ENCODE measurements at places on chromosomes 7 and 10.

- no peak for DNase-seq
These were observed 21.2 kb downstream of the PRSS37 start for GRCh38 chr7:141820067-141820466.

- DNase-seq: no peak
These were observed 24.5 kb upstream of the TTYH3 start for GRCh38 chr7:2607122-2607922.

GRCh38 chr7:79778786-79779770, 325.6 kb upstream of the MAGI2 start:
- DNase-seq: peak; percentile 79

DNA sequence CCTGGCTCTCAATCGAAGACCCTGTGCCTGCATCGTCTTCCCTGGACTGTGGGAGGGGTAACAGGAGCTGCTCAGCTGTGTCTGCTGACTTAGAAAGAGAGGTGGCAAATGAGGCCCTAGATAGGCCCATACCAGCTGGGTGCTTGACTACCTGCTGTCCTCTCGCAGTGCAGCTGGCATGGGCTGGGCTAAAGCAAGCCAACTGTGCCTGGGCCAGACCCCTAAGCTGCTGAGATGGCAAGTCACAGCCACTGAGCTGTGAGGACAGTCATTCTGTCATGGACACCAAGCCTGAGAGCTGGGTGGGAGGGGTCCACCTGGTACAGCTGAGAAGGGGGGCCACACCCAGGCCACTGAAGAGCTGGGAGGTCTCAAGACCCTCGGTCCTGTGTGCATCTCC, 45.8 kb upstream of the AQP1 start:
- no peak for DNase-seq

DNA sequence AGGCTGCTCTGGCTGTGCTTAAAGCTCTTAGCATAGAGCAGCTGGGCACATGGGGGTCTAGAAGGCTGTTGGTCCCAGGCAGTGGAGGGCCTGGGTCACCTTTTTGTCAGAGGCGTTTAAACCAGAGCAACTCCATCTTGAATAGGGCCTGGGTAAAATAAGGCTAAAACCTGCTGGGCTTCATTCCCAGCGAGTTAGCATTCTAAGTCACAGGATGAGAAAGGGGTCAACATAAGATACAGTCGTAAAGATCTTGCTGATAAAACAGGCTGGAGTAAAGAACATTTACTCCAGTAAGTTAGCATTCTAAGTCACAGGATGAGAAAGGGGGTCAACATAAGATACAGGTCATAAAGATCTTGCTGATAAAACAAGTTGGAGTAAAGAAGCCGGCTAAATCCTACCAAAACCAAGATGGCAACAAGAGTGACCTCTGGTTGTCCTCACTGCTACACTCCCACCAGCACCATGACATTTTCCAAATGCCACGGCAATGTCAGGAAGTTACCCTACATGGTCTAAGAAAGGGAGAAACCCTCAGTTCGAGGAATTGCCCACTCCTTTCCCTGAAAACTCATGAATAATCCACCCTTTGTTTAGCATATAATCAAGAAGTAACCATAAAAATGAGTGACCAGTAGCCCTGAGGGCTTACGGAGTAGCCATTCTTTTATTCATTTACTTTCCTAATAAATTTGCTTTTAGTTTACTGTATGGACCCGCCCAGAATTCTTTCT, 96.8 kb upstream of the PCBD1 start:
- DNase-seq: no peak

DNA sequence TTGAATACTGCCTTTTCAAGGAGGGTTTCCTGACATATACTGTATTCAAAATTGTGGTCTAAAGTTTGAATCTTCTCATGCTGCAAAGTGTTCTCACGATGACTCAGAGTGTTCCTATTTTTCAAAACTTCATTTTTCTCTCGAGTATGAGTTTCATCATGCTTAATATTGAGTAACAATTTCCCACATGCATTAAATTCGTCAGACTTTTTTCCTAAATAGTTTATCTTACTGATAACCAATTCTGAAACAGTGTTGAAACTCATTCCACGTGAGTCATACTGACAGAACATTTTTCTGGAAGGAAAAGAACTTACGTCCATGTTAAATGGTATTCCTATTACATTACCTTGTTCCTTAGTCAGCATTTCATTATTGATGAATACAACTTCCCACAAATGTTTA, 44.1 kb downstream of the ZNF33B start:
- no peak for DNase-seq

DNA sequence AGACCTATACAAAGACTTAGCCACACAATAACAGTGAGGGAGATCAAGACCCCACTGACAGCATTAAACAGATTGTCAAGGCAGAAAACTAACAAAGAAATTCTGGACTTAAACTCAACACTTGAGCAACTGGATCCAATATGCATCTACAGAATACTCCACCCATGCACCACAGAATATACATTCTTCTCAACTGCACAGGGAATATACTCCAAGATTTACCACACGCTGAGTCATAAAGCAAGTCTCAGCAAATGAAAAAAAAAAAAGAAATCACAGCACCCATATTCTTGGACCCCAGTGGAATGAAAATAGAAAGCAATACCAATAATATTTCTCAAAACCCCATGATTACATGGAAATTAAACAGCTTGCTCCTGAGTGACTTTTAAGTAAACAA, 680.2 kb downstream of the PCDH15 start:
- DNase-seq: no peak

DNA sequence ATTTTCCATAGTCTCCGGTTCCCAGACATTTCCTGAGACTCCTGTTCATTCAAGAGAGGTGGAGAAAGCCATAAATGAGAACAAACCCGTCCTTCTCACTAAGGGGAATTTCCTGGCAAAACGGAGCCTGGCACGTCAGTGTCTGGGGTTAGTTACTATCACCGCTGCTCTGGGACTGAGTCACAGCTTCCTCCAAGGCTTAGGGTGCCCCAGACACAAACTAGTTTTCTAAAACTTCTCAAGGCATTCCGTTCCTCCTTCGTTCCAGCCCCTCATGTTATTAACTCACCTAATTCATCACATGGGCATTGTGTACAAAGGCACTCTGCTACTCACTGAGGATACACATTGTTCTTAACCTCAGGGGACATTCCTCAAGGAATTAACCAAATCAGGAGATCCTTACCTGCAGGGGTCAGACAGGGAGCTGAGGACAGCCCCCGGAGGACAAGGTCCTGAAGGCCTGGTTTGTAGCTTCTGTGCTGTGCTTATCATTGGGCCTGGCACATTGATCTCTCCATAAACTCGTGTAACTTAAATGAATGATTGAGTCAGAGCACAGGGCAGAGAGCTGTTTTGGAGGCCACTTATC, 103.0 kb upstream of the KLF6 start:
- no peak for DNase-seq

GRCh38 chr10:6053303-6053702, 8.9 kb downstream of the IL2RA start:
- no peak for DNase-seq

DNA sequence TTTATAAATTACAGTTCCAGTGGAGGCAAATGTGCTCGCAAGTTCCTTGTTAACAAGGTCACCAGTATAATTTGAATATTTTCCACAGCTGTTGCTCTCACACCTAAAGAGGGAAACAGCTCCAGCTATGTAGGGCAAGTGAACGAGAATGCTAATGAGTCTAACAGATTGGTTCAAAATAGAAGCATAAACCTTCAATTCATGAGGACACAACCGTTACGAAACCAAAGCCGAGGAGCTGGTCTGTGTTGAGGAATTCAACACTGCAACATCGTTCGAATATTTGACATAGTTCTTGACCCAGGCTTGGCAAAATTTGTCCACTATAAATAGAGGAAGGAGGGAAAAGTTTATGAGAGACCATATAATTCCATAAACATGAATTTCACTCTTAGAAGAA, 161.3 kb downstream of the KLF6 start:
- DNase-seq: no peak

DNA sequence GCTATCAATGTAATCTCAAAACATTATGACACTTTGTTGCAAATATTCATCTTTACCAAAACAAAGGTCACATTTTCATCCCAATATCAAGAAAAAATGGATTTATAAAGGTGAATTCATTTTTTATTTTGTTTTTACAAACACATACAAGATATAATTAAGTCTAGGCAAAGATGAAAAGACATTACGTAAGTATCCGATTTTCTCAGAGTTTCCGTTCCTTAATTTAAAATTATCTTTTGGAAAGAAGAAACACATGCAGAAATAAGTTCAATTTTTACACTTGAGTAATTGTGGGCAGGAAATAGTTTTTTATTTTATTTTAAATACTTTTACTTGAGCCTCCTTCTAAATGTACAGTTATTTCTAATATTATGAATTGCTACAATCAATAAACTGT, 24.6 kb downstream of the RTKN2 start:
- no peak for DNase-seq

- no peak for DNase-seq
These were observed 1.9 kb upstream of the HOXA5 start for GRCh38 chr7:27145165-27145913.

DNA sequence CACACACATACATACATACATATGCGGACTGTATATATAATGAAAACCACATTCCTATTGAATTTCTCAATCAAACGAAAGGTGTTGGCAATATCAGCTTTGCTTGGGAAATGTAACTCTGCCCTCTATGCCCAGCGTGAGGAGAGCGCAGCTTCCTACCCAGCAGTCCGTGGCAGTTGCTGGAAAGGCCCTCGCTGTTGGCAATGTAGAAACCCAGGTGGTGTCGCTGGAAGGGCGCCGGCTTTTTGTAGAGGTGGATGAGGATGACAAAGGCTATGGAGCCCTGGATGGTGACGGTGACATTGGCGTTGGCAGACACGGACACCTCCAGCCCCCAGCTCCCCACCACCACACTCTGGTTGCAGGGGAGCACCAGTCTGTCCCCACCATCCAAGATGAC, 100.9 kb downstream of the ITIH5 start:
- DNase-seq: no peak

DNA sequence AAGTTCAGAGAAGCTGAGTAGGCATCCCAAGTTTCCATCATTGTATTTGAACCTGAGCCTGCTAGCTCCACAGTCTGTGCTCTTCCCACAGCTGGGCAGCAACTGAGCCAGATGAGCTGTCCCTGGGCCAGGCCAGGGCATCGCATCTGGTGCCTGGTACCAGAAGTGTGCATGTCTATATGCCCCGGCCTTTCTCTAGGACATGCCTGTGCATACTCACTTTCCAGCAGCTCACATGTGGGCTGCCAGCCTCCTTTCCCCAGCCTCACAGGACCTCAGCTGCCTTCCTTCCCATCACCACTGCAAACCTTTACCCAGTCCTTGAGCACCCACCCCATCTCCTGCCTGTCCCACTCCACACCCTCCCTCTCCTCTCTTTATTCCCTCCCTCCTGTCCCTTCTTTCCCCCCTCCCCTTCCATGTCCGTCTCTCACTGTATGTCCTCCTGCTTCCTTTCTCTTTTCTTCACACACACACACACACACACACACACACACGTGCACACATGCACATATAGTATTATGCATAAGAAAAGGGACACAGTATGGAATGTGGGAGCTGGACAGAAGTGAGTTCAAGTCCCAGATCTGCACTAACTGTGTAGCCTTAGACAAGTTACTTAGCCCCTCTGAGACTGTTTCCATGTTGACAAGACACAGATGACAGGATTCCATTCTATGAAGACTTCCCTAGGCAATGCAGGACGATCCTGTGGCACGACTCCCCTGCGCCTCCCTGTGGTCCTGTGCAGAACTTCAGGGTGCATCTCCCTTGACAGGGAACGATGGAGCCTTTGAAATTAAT, 10.9 kb downstream of the CDHR1 start:
- DNase-seq: peak; percentile 48

DNA sequence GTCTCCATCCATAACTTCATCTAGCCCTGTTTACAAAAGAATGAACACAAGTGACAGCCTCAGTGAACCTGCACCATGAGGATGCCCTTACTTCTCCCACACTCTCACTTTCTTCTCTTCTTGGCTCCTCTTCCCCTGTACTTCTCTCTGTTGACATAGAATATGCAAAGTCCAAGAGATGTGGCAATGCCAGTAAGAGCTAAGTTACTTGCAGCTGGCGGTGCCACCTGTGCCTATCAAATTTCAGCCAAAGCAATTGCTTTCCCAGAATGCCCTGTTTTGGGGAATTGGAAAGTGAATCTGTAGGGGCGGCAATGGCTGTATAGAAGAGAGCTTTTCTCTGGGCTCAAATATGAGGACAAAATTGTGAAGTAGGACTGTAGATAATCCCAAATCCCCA, 557.8 kb downstream of the AUTS2 start:
- no peak for DNase-seq

DNA sequence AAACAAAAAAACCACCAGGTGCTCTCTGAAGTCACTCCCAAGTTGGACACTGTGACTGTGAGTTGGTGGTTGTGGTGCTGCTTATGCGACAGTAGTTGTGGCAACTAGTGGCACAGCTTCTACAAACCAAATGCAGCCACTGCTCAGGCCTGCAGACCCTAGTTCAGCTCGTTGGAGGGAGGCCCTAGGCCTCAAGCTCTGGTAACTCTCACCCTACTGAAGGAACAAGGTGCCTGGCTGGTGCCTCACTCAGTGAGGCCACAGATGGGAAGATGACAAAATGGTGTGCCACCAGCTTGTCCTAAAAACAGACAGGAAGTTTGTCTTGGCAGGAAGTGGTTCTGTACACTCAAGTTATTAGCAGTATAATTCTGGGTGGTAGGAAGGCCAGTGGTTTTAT, 45.3 kb upstream of the RAPGEF5 start:
- DNase-seq: no peak

- DNase-seq: no peak
These were observed 38.0 kb upstream of the GPAM start for GRCh38 chr10:112221545-112221944.

DNA sequence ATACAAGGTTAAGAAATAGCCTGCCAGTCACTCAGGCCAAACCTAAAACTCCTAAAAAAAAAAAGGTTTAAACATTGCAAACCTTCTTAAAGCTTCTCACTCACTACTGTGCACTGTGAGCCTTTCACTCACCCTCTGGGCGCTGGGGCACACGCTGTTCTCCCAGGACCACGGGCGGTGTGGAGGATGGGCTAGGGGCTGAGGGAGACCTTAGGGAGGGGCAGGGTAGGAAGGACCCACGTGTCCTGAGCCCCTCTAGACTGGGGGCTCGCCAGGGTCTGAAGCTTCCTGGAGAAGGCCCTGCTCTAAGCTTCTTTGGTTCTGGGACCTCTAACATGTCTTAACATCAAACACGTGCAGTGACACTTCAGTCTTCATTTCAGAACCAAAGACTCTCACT, 569.8 kb downstream of the DNAJB6 start:
- DNase-seq: no peak

DNA sequence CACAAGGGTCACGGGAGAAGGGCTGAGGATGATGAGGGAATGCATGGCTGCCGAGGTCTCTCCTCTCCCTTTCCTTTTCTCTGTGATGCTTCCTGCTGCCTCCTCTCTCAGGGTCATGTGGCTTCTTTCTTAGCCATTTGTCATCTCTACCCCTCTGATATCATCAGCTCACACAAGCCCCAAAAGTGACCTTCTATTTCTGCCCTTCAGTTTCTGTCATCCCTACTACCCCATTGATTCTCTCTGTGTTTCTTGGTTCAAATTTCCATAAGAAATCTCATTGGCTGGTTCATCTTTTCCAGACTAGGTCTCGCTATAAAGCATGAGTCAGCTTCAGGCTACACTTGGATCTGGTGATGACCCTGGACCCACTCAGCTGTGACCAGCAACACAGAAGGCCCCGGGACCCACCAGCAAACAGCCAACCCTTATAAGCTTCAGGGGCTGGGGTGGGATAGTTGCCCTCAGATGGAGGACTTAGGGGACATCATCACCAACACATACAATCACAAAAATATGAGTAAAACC, 284.3 kb downstream of the SKAP2 start:
- DNase-seq: no peak

GRCh38 chr10:95260909-95261552, 29.8 kb downstream of the PDLIM1 start:
- no peak for DNase-seq

- DNase-seq: no peak
These were observed 705.6 kb upstream of the GALNT17 start for GRCh38 chr7:70426249-70426880.

Data from AML-193 (cell line).